ENCODE measurements at places on chromosomes 2 and 18.

DNA sequence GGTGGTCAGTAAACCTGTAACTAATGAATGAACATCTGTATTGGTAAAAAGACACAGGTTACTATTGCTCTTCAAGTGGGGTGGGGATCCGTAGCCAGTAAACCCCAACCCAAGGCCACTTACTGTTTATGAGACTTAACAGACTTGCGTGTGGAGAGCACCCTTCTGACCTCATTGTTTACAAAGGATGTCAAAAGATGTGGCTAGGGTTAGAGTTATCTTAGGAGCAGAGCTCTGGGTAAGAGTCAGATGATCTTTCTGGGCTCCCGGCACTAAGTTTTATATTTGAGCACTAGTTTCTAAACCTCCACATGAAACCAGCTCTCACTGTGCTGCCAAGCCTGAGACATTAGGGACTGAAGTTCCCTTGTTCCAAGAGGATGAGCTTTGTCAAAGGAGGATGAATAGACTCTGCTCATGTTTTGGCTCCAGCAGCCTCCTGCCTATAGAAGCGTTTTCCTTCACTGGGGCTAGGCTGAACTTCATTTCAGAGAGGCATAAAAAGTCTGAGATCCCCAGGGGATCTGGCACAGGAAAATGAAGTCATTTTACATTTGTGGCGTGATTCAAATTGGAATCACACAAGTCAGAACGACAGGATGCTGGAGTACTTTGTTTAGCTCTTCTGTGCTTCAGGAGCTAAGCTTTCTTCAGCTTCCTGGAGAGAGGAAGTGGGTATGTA lies 403.1 kb upstream of the TRIB2 start:
- no peak for DNase-seq

GRCh38 chr2:21793461-21793860 lies 669.7 kb downstream of the TDRD15 start:
- no peak for DNase-seq

DNA sequence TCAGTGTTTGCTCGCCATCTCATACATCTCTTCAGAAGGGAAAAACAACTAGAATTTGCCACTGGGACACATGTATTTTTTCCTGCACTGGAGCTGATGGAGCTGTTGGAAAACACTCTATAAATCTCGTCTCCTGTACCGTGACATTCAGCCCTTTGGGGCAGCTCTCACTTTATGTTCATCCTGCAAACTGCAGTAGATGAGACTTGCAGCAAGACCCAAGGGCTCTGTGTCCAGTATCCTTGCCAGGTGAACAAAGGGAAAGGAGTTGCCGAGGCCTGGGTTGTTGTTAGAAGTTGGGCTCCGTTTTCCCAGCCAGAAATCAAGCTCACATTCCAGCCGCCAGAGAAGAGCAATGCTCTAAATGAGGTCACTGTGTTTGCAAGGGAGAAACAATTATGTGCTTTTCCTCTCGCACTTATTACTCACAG lies 285.1 kb downstream of the SLC4A3 start:
- no peak for DNase-seq

DNA sequence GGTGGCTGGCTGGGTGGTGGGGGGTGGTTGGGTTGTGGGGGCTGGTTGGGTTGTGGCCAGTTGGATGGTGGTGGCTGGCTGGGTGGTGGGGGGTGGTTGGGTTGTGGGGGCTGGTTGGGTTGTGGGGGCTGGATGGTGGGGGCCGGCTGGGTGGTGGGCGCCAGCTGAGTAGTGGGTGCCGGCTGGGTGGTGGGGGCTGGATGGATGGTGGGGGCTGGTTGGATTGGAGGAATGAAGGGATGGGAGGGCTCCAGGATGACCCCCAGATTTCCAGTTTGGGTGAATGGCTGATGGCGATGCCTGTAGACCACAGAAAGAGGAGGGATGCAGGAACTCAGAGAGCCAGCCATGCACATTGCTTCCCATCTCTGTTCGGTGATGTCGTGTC lies 26.8 kb upstream of the GPR17 start:
- DNase-seq, result no peak

DNA sequence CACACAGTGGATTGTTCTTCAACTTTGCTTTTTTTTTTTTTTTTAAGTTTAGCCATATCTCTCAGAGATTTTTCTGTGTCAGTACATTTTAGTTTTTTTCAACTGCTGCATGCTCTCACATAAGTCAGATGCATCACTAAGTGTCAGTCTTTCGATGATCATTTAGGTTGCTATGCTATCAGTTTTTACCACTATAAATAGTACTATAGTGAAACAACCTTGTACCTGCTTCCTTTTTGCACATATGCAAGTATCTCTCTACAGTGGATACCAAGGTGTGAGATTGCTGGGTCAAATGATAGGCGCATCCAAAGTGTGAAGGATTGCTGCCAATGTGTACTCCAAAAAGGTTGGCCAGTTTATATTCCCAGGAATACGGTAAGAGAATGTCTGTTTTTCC lies 33.5 kb upstream of the MAP4K3 start:
- DNase-seq, result no peak

- DNase-seq, result peak; percentile 16
Observed at GRCh38 chr2:239298116-239298804, 102.6 kb downstream of the HDAC4 start.

DNA sequence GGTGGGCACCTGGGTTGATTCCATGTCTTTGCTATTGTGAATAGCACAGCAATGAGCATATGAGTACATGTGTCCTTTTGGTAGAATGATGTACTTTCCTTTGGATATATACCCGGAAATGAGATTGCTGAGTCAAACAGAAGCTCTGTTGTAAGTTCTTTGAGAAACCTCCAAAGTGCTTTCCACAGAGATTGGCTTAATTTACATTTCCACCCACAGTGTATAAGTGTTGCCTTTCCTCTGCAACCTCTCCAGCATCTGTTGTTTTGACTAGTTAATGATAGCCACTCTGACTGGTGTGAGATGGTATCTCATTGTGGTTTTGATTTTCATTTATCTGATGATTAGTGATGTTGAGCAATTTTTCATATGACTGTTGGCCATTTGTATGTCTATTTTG lies 194.8 kb downstream of the ZNF804A start:
- DNase-seq, result no peak

GRCh38 chr18:4453567-4453873 lies 1.6 kb downstream of the DLGAP1 start:
- no peak for DNase-seq

- no peak for DNase-seq
Observed at GRCh38 chr2:98880266-98881152, 55.5 kb downstream of the CRACDL start.

GRCh38 chr2:111919365-111919764 lies 21.0 kb downstream of the MERTK start:
- no peak for DNase-seq

GRCh38 chr2:153195342-153195741 lies 283.2 kb downstream of the RPRM start:
- no peak for DNase-seq

GRCh38 chr18:10500038-10500437 lies 25.8 kb upstream of the NAPG start:
- no peak for DNase-seq

- no peak for DNase-seq
Observed at GRCh38 chr18:36440614-36441013, 143.1 kb downstream of the FHOD3 start.

- DNase-seq, result no peak
Observed at GRCh38 chr18:42094875-42095274, 139.8 kb downstream of the PIK3C3 start.
